ENCODE measurements at places on chromosomes 7 and 10. TPM values are rescaled to one million over a fixed set of nuclear protein-coding genes. Genes with fewer than 3 reads are reported as not detected.

- H3K4me3 ChIP-seq: no peak overlapping the region
- H3K27ac ChIP-seq: no peak overlapping the region
- DNase-seq: no peak
- peaks cover 5% of the 10 kb centered on the region for H3K27me3 ChIP-seq
Observed at GRCh38 chr7:74464931-74465886, 11.5 kb downstream of the GTF2IRD1 start.

DNA sequence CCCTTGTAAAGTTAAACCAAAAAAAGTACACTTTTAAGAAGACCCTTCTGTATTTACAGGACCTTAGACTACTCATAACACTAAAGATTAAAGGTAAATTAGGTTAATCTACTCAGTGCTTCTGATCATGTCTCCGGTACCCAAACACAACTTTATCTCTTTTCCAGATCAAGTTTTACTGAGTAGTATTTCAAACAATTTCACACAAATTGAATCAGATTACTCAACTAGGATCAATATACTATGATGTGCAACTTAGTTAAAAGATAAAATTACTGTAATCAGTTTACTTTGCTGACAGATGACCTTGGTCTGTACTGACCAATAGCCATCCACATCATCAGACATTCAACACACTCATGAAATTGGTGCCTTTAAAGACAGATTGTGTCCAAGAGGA lies 191.4 kb downstream of the SEMA3A start:
- no peak overlapping the region for H3K4me3 ChIP-seq
- no peaks in the 10 kb centered on the region for H3K36me3 ChIP-seq
- DNase-seq: no peak
- H3K27ac ChIP-seq: no peak overlapping the region

GRCh38 chr7:45203459-45203858 lies 45.9 kb downstream of the RAMP3 start:
- peaks cover 2% of the 10 kb centered on the region for H3K27me3 ChIP-seq
- H3K4me3 ChIP-seq: no peak overlapping the region
- H3K27ac ChIP-seq: no peak overlapping the region
- no peak for DNase-seq
- peaks cover 16% of the 10 kb centered on the region for H3K4me1 ChIP-seq

DNA sequence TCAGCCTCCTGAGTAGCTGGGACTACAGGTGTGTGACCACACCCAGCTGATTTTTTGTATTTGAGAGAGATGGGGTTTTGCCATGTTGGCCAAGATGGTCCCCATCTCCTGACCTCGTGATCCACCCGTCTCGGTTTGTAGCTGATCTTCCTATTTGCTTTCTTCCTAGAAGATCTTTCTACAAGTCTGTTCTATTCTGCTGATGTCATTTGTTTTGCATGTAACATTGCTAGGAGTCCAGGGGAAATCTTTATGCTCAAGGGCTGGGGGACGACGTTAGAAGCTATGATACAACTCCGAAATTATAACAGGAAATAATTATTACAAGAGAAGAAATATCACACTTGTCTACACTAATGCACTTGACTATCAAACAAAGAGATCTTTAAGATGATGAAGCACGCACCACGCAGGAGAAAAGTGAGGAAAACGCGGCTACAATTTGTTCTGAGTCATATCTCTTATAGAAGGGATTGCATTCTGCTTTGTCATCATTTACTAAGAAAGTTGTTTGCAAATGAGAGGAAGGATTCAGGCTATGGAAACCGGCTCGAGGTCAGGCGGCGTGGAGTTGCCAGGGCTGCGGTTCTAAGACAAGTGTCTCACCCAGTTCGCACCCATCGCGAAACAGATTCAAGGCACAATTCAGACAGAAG lies 103.0 kb upstream of the CARD11 start:
- H3K36me3 ChIP-seq: no peaks in the 10 kb centered on the region
- H3K27ac ChIP-seq: peak overlapping the region; percentile 18
- H3K27me3 ChIP-seq: peaks cover 3% of the 10 kb centered on the region
- H3K4me3 ChIP-seq: peak overlapping the region; percentile 27
- H3K4me1 ChIP-seq: peaks cover 28% of the 10 kb centered on the region

DNA sequence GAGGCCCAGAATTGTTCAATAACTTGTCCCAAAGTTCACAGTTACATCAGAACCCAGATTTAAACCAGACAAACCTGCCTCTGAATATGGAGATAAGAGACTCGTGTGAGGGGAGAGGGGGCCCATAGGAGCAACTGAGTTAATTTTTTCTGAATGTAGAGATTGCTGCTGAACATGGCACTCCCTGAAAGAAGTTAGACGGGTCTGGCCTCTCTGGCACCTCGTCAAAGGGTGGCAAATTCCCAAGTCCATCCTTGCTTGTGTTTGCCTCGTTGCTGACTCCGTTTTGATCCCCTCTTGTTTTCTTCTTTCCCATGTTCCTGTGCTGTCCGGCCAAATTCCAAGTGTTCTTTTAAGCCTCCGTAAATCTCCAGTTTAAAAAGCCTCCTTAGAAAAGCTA lies 35.2 kb upstream of the YAE1 start:
- no peak overlapping the region for H3K4me3 ChIP-seq
- no peak overlapping the region for H3K27ac ChIP-seq
- H3K4me1 ChIP-seq: no peaks in the 10 kb centered on the region

DNA sequence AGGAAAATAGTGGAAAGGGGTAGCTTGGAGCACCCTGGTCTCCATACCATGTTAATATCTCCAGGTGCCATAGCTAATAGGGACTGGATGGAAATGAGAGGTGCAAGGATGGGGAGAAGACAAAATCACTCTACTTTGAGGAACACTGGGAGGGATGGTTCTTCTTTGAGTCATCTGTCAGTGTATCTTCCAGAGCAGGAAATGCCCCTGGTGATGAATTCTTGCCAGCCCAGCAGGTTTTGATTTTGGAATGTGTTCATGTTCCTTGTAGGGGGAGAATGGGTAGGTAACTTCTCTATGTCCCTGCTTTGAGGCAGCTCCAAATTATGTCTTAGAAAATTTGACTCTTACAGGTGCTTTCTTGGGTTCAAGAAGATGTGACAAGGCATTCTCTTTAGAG lies 177.0 kb upstream of the GLI3 start:
- DNase-seq: no peak
- no peak overlapping the region for H3K27ac ChIP-seq
- no peak overlapping the region for H3K4me3 ChIP-seq
- no peaks in the 10 kb centered on the region for H3K27me3 ChIP-seq
- no peaks in the 10 kb centered on the region for H3K4me1 ChIP-seq

DNA sequence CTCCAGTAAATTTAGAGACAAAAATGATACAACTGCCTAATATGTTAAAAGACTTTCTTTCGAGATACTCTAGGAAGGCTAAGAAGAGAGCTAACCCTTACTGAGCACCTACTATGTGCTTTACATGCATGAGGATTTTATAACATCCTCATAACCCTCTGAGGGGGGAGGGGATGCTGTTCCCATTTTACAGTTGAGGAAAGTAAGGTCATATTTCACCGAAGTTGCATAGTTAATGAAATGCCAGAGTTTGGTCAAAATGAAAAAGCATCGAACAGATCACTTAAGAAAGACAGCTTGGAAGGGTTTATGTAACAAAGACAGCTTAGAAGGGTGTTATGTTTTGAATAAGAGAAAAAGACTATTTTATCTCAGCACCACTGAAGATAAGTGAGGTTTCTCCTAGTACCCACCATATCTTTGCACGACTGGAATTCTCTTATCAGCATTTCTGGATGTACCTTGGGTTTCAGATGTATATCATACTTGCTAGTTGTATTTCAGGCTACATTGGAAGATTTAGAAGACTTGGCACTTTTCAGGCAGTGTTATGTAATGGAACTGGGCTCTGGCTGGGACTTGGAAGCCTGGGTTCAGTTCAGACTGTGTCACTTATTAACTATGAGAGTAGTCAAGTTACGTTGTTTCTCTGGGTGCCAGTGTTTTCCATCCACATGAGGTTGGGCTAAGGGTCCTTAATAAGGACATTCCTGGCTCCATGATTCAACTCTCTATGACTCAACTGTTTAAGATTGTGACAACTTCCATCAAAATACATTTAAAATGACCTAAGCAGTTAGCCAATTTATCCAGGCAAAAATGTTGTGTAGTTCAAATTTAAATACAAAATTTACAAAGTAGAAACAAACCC lies 6.0 kb downstream of the RHOBTB1 start:
- peaks cover 2% of the 10 kb centered on the region for H3K27me3 ChIP-seq
- no peak for DNase-seq
- no peaks in the 10 kb centered on the region for H3K36me3 ChIP-seq
- no peak overlapping the region for H3K4me3 ChIP-seq

GRCh38 chr10:92420546-92421275 lies 129.7 kb downstream of the MARCHF5 start:
- no peak for DNase-seq
- H3K4me3 ChIP-seq: peak overlapping the region; percentile 59
- H3K4me1 ChIP-seq: no peaks in the 10 kb centered on the region
- peaks cover 12% of the 10 kb centered on the region for H3K27me3 ChIP-seq
- H3K36me3 ChIP-seq: peaks cover 8% of the 10 kb centered on the region

- peak overlapping the region; percentile 98 for H3K27ac ChIP-seq
- no peaks in the 10 kb centered on the region for H3K36me3 ChIP-seq
- H3K4me1 ChIP-seq: peaks cover 37% of the 10 kb centered on the region
- peak overlapping the region; percentile 91 for H3K4me3 ChIP-seq
- no peak for DNase-seq
Observed at GRCh38 chr7:29193316-29194205, 1.0 kb upstream of the CHN2 start.

GRCh38 chr10:119541046-119541445 lies 1.5 kb downstream of the RGS10 start:
- H3K4me3 ChIP-seq: peak overlapping the region; percentile 91
- H3K27me3 ChIP-seq: peaks cover 20% of the 10 kb centered on the region
- peaks cover 55% of the 10 kb centered on the region for H3K4me1 ChIP-seq
- peak overlapping the region; percentile 89 for H3K27ac ChIP-seq
- peaks cover 11% of the 10 kb centered on the region for H3K36me3 ChIP-seq

Gene CLRN3
- total RNA-seq: not detected

Gene PPRC1
- total RNA-seq: 21.6 TPM
